ENCODE measurements at places on chromosomes 13 and 19. TPM values are rescaled to one million over a fixed set of nuclear protein-coding genes. Genes with fewer than 3 reads are reported as not detected.

GRCh38 chr13:93226623-93227279, at the start of gene GPC6:
TSS of gene GPC6 (plus strand) at chr13:93226807.
- peak; percentile 61 for DNase-seq

- DNase-seq: peak; percentile 88
Measured at GRCh38 chr13:112893570-112894422, 75.2 kb upstream of the MCF2L start.

Gene SRRM5
- 0.44 TPM for total RNA-seq

Gene KIRREL2
- 3.1 TPM for total RNA-seq

GRCh38 chr19:42270346-42271044, 1.4 kb downstream of the CIC start:
- no peak for DNase-seq

Gene ZNF675
- 31.5 TPM for total RNA-seq

Gene ZIC5
- total RNA-seq: 52.6 TPM

Measured in H9 (cell line).